BJ (cell line): ENCODE measurements at places on chromosomes 7 and 10.

DNA sequence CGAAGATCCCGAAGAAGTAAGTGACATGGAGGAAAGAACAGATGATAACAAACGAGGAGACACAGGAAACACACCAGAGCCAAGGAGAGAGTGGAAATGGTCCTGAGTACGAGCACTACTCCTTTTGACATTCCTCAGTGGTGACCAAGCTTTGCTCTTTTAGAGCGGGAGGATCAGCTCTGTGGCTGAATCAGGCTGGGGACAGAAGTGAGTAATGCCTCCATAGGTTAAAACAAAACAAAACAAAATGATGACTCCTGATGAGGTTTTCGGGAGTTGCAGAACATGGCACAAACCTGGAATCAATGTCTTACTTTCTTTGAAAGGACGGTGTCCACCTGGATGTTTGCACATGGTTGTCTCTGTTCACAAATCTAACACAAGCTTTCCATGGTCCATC lies 30.3 kb upstream of the TCF7L2 start:
- peak; percentile 22 for DNase-seq

GRCh38 chr10:110995301-110995700 lies 75.9 kb downstream of the SHOC2 start:
- no peak for DNase-seq

GRCh38 chr7:24842449-24843241 lies 85.4 kb upstream of the GSDME start:
- no peak for DNase-seq

DNA sequence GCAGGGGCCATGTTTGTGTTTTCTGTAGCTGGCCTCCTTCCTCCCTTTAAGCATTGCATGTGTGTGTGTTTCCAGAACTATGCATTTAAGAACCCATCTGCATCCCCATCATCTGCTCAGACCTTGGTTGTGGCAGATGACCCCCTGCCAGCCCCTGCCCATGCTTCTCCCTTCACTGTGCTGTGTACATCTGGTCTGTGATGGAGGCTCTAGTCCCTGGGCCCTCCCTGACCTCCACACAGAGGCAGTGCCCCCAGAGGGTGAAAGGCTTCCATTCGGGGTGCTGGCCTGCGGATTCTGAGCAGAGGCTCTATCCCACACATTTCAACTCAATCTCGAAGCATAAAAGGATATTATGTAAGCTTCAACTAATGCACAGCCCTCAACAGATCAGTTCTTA lies 89.4 kb downstream of the TACC2 start:
- no peak for DNase-seq

DNA sequence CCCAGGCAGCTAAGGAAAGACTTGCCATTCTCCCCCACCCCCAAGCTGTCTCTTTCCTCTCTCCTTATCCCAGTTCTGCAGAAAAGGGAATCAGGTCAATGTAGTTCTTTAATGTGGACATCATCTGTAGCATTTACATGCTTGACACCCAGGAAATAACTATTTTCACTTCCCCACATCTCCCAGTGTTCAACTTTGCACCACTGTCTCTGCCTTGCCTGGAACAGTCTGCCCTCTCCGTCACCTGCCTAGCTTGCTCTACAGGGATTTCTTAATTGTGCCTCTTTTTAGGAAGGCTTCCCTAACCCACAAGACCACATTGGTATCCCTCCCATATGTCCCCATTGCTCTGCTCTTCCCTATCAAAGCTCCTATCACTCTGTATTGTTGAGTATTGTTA lies 45.9 kb upstream of the TOMM7 start:
- no peak for DNase-seq

DNA sequence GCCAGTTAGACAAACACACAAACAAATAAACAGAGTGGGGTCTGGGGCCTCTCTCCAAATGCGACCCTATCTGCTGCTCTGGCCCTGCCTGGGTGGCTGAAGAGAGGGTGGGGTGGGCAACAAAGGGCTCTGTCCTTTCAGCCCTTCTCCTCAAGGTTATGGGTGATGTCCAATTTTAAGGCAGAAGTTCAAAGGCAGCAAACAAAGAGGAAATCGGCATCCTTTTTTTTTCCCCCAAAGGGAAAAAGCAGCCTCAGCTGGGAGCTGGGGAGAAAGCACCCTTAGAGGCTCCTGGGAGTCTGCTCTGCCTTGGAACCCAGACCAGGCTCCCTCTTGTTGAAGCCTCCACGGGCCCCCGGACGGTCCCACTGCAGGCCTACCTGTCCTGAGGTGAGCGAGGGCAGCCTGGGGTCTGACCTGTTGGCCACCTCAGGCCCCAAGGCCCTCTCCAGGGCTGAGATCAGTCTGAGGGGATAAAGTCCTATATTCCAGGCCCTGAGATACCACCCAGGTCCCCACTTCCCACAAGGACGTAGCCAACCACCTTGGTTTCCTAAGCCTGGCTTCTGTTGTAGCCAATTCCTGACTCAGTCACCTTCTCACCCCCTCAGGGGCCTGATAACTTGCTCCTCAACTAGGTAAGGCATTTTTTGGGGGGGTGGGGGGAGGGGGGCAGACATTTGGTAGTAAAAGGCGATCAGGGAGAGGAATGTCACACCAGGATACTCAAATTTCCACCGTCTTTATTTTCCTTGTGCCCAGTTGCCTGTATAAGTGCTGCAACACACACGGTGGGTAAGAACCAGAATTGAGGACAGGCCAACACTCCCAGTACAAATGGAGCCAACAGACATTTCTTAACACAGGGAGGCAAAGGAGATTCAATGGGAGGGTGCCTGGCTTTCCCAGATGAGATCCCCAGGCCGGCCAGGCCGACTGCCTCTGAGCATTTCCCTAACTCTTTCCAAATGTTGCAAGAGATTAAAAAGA lies 4.3 kb downstream of the HOXA11 start:
- DNase-seq = no peak

- DNase-seq = no peak
Observed at GRCh38 chr10:92316610-92317009, 25.6 kb downstream of the MARCHF5 start.

GRCh38 chr7:151308256-151308655 lies 33.4 kb upstream of the NUB1 start:
- DNase-seq = no peak

- peak; percentile 53 for DNase-seq
Observed at GRCh38 chr7:123633553-123633952, 22.1 kb upstream of the LMOD2 start.

DNA sequence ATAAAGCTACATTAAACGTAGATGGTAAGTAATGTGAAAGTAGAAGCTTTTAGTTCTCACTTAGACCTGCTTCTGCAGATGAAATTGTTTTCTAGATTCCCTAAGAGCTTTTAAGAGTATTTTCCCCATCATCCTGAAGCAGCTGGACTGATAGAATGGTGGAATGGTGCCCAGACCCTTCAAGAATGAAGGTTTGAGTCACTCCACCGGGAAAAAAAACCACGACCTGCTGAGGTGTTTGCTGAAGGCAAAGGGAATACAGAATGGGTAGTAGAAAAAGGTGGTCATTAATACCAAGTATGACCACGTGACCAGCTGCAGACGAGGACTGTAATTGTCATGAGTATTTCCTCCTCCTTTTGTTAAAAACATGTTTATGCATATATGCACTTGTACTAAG lies 79.2 kb upstream of the PTPRZ1 start:
- DNase-seq = no peak

- no peak for DNase-seq
Observed at GRCh38 chr10:14552015-14552414, 221.3 kb upstream of the FRMD4A start.

DNA sequence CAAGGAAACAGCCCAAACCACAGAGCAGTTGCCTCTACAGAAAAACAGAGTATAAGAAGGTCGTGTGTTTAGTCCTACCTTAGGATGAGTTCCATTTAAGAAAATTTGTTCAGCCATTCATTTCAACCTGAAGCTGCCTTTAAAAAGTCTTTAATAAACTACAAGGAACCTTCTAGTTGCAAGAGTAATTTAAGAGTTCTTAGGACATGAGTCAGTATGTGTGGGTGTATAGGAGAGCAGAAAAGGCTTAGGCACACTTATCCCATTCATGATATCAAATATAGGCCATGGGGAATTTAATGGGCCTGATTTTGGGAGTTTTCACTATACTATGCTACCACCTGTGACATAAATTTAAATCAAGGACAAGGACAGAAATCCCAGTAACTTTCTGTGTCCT lies 496.8 kb downstream of the TFEC start:
- no peak for DNase-seq

- no peak for DNase-seq
Observed at GRCh38 chr10:76341740-76342139, 910.3 kb downstream of the LRMDA start.

DNA sequence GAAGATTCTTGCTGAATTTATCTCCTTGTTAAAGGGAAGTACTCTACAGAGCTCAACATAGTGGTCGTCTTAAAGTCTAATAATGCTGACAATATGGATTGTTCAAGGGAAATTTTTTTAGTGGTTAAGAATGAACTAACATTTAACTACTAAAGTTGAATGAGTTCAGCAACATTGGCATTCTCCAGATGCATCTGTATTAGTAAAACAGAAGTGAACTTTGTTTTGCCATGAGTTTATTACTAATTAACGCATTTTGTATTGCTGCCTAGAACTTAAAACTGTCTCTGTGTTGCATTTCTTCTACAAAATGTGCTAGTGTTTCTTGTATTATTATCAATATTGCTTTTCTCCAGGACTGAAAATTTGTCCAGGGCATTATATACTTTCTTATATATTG lies 67.5 kb downstream of the C1GALT1 start:
- DNase-seq = no peak

GRCh38 chr10:113954409-113954808 lies 89.3 kb upstream of the ADRB1 start:
- DNase-seq = no peak

DNA sequence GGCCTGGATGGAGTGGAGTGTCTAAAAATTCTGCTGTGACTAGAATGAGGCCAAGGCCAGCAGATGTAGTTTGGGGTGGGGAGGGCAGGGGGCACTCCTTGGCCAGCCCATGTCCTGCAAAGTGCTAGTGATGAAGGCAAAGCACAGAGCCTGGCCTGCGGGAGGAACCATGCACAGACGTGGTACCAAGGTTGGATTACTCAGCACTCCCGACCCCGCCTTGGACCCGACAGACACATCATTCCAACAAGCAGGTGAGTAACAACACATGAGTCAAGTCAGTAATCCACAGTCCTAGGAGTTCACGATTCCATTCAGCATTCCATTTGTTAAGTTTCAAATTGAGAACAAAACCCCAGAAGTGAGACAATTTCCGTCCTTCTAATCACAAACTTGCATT lies 317.3 kb downstream of the TCERG1L start:
- DNase-seq = no peak

DNA sequence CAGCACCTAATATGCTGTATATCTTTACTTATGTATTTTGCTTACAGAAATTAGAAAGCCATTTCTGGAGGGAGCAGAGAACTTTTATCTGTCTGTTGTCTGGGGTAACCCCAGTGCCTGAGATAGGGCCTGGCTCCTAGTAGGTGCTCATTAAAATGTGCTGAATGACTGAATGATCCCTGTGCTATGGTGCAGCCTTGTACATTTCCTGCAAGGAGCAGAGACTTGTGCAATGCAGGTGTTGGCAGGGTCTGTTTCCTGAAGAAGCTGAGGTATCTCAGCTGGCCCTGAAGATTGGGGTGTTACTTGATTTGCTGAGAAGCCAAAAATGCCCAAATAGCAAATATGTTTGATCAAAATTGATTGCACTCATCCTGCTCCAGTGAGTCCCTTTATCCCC lies 65.5 kb downstream of the RAMP3 start:
- DNase-seq = no peak

DNA sequence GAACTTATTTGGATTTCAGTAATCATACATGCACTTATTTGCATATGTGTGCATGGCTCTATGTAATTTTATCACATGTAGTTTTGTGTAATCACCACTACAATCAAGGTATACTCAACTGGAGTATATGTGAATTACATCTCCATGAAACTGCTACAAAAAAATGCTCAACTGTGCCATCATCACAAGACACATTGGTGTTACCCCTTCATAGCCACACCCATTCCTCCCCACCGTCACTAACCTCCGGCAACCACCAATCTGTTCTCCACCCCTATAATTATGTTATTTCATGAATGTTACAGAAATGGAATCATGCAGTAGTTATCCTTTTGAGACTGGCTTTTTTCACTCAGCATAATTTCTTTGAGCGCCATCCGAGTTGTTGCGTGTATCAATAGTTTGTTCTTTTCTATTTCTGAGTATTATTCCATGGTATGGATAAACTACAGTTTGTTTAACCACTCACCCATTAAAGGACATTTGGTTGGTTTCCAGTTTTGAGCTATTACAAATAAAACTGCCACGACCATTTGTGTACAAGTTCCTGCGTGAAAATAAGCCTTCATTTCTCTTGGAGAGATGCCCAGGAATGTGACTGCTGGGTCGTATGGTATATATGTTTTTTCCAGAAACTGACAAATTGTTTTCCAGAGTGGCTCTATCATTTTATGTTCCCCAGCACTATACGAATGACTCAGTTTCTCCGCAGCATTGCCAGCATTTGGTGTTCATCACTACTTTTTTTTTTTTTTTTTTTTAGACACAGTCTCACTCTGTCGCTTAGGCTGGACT lies 11.3 kb upstream of the SMO start:
- DNase-seq = no peak

GRCh38 chr10:126906704-126907422 lies 1.6 kb downstream of the DOCK1 start:
- DNase-seq = no peak

GRCh38 chr7:122014697-122015096 lies 129.4 kb downstream of the AASS start:
- DNase-seq = no peak

DNA sequence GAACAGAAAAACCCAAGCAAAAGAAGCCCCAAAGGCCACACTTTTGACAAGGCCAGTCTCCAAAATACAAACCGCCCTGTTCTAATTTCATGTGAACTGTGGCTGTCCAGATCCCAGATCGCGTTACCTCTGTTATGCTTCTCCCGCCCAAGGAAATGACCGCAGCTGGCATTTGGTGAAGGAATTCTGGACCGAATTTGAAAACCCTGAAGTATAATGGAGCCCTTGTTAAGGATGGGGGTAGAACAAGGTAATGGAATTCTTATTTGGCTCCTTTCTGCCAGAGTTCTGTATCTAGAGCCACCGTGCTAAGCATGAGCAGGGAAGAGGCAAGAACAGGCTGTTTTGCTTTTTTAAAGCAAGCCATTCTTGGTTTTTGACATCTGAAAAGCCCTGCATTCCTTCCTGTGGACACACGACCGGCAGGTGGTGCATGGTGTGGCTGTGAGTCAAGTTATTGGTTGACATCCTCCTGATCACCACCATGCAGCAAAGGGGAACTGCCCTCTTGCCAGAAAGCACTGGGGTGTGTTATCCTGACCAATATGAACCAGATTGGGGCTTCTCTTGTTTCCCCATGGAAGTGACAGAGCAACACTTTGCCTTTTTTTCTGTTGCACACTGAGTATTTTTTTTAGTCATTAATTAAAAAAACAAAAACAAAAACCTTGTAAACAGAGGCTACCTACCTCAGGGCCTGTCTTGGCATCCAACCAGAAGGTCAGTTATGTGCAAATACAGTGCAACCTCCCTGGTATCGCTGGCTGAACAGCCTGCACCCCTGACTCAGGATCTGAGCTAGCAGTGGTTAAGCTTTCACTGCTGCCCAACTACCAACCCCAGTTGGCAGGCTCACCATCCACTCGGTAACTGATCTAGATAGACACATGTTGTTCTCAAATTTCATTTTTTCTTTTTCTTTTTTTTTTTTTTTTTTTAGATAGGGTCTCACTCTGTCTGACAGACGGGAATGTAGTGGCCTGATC lies 14.2 kb downstream of the UCMA start:
- no peak for DNase-seq

GRCh38 chr7:97179454-97180104 lies 62.1 kb downstream of the SDHAF3 start:
- DNase-seq = peak; percentile 1

- DNase-seq = no peak
Observed at GRCh38 chr7:33050535-33051318, 11.8 kb downstream of the NT5C3A start.
